Activated naive CD4-positive, alpha-beta T cell treated with Interleukin-2 at 50 U/mL for 16 hours (primary cell): ENCODE measurements at places on chromosomes 3 and 15.

GRCh38 chr15:95458721-95459120 lies 871.8 kb upstream of the NR2F2 start:
- DNase-seq: no peak

DNA sequence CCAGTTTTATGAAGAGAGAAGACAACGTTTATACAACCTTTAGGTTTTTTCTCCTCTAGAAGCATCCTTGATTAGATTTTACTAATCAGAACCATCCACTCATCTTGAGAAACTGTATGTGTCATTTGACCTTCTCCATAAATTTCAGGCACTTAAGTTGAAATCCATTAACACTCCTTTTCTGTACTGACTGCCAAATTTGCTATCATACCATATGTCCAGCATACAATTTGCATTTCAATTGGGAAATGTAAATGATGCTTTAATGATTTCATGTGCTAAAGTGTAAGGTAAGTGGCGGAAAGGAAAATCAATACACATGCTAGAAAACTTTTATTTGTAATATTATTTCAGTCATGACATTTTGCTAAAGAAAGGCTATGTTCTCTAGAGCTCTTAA lies 731.6 kb downstream of the GBE1 start:
- DNase-seq: no peak

DNA sequence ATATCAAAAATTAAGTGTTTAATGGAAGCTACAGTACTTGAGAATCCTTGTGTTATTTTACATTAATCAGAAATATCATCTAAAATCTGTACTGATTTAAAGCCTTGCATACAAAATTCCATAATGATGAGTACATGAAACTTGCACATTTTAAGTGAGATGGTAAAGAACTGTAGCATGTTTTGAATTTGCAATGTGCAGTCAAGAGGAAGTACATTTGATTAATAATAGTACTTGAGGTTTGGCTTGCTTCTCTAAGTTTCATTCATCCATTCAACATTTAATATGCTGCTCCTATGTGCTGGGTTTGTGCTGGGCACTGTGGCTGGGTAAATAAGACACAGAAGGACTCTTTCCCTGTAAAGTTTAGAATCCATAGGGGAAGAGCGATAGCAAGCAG lies 332.3 kb downstream of the CNTN3 start:
- DNase-seq: no peak

GRCh38 chr3:63739474-63739873 lies 79.6 kb upstream of the C3orf49 start:
- DNase-seq: no peak

DNA sequence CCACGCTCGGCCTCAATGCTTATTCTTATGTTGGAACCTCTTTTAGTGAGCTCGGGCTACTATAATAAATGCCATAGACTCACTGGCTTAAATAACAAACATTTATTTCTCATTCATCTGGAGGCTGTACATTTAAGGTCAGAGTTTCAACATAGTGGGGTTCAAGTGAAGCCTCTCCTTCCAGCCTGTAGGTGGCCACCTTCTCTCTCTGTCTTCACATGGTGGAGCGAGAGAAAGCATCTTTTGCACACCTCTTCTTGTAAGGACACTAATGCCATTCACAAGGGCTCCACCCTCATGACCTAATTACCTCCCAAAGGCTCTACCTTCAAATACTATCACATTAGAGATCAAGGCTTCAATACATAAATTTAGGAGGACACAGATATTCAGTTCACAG lies 520.3 kb upstream of the EPHA6 start:
- no peak for DNase-seq

DNA sequence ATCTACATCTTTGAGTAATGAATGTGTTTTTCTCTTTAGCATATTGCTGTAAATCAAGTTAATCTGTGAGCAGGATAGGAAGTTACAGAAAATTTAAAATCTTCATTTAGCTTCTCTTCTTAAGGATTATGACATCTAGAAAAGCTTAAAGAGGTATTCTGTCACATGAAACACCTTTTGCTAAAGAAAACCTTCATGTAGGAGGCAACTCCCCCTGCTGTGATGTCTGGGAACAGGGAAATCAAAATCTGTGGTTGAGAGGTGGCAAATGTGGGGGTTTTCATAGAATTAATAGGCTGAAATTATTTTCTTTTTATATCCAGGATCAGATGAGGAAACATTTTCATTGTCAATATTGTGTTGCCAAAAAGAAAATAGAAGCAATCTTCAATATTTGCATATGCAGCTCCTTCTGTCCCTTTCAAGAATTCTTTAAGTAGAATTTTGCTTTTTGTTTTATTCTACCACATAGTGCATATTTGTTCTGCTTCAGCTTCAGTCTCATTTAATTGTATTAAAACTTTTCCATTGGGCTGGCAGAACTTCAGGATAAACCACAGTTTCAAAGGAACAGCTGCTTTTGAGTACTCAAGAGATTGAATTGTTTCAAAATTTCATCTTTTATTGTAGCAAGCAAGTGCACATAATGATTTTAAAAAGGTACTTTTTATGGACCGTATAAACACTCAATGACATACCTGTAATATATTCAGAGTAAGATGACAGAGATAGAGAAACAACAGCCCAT lies 128.4 kb downstream of the RAP2B start:
- DNase-seq: no peak

DNA sequence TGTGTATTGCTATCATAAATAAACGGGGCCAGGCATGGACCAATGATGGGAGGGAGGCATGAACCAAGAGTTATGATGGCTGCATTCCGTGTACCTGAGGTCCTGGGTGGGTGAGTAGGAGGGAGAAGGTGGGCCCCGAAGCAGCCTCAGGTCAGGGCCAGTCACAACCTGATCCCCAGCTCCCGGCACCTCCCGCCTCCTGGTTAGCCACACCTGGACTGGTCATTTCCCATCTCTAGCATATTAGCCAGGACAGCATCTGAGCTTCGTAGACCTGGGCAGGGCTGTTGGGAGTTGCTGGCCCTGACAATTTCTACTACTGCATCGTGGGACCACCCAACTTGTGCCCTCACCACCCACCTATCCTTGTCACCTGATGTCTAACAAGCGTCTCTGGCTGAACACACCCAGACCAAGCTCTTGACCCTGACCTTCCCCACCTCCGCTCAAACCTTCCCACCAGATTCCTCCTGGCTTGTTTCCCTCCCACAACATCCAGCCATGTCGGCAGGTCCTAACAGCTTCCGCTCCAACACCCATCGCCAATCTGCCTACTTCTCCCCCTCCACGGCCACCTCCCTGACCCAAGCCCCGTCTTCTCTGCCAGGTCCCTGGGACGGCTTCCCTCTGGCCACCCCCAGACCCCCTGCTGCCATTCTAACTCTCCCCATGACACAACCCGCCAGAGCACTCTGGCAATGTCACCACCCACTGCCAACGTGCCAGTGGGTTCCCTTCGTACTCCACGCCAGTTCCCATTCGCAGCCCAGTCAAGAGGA lies 133.8 kb upstream of the IQSEC1 start:
- DNase-seq: no peak

GRCh38 chr3:77298417-77298816 lies 258.5 kb downstream of the ROBO2 start:
- DNase-seq: no peak

- no peak for DNase-seq
Observed at GRCh38 chr3:85342915-85343314, 384.1 kb downstream of the CADM2 start.

GRCh38 chr3:125142940-125143339 lies 69.6 kb downstream of the SLC12A8 start:
- no peak for DNase-seq

DNA sequence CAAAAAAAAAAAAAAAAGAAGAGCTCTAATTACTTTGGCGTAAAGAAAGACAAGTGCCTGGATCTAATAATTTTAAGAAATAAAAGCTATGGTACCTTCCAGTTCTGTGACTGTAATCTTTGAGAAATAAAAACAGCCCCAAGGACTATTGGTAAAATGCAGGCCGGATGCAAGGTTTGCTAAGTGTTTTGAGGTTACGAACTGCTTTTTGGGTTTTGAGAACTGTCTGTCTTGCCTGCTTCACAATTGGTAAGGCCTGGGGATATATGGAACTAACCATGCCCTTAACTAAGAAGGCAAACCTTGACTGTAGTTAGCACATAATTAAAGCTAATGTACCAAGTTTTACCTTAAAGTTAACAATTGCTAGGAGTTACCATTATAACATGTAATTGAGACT lies 388.4 kb upstream of the CBLB start:
- DNase-seq: no peak

DNA sequence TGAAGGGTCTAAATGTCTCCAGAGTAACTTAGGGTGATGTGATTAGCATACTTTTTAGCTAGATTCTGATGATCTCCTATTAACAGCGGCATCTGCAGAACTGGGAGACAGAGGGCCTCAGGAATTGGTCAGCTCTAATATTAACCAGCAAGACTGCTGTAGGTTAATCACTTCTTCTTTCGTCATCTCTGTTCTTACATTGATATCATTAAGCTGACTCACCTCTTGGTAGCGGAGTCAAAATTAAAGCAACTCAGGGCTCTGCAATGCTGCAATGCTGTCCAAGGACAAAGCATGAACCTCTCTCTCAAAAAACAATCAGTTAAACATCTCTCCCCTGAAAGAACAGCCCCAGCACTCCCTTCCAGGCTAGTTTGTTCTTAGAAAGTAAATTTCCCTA lies 57.5 kb upstream of the TRA2B start:
- no peak for DNase-seq

DNA sequence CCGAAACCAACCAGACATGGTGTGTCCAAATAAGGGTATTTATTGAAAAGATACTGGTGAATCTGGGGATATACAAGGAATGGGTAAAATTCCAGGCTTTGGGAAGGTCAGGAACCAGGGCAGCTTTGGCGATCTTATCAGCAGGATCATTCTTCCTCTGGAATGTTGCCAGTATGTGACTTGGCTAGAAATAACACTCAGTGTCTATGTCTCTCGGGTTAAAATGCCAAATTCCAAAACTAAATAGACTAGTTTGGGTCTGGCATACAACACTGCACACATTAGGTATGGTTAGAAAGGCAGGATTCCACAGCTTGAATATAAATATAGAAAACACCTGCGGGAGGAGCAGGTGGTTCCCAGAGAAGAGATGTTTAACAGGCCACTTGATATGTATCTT lies 220.2 kb upstream of the CD96 start:
- no peak for DNase-seq

GRCh38 chr3:46228260-46229242 lies 13.7 kb upstream of the CCR3 start:
- no peak for DNase-seq

DNA sequence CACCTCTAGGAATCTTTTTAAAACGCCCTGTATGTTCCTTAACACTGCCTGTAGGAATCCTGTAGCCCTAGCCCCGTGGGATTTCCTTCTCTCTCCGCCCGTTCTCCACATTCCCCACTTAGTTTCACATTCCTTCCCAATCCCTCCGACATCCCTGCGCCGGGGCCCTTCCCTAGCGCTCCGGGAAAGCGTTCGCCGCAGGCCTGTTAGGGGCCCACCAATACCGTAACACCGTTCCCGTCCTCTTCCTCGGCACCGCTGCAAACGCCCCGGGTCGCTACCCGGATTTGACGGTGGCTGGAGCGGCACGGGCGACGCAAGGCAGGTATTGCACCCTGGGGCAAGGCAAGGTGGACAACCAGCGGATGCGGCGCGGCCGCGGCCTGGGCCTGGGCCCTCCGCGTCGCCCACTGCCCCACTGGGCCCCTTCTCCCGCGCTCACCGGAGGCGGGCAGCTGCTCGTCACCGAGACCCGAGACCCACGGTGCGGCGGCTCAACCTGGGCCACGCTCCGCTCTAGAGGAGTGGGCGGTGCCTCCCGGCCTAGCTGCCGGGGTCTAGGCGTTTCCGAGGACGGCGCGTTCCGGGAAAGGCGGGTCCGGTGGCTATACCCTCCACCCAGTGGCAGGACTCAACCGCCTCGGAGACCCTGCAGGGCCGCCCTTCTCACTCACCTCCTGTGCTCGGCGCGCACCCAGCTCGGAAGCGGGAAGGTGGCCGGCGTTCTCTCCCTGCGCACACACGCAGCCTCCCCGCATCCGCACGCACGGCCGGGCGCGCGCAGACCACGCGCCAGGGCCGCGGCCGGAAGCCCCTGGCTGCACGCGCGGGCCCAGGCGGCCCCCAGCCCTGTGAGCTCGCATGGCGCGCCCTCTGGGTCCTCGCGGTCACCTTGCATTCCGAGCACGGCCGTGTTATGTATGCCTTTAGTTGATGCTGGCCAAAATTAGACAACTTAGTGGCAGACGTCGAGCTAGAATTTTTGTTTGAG lies at the start of gene B3GALNT1:
B3GALNT1 (minus strand) TSS at position 789 of the 991 bp plus-strand sequence. CDS start 18,595 bp downstream, outside the sequence.
- peak; percentile 6 for DNase-seq

- DNase-seq: no peak
Observed at GRCh38 chr15:70522323-70522966, 240.9 kb downstream of the UACA start.

DNA sequence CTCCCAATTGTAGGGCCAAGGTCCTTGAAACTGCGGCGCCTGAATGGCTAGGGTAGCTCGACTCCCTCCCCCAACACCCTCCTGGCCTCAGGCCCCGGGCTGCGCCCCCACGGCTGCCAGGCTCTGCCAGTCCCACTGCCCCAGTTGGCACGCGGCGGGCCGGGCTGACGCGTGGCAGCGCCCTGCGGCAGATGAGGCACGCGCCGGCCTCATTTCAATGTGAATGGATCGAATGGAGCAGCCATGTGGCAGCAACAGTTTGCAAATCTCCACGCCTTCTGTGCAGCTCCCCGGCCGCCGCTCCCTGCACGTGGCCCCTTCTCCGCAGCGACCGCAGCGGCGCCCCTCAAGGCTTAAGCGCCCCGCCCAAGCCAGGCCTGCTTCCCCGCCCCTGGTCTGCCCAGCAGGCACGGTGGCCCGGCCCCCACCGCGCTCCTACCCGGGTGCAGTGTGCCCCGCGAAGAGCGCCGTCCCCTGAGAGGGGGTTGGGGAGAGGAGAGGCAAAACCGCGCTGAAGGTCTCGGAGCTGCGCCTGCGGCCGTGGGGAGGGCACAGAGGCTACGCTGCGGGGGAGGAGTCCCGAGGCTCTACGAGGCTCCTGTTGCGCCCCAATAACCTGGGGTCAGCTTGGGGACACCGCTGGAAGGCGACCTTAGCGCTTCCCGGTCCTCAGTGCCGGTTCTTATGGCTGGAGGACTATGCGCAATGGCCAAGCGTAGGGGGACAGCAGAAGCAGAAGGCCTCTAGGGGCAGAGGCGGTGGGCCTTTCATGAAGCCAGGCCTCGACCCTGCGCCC lies 3.1 kb upstream of the DLL4 start:
- peak; percentile 22 for DNase-seq

DNA sequence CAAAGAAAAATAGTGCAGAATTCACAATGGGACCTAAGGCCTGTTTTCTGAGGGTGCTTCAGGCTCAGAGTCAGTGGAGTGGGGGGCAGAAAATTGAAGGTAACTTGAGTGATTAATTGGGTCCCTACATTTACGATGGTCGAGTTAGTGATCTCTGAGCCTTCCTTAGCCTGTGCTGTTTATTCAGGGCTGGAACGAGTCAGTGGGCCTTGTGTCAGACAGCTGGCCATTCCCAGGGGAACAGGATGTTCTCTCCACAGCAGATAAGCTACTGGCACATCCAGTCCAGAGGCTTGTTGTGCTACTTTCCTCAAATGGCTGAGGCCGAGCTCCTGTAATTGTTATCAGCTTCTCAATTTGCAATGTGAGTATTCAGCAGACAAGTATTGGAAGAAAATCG lies 29.2 kb upstream of the CNTN3 start:
- DNase-seq: no peak

GRCh38 chr3:124131580-124131979 lies 139.7 kb upstream of the ROPN1 start:
- no peak for DNase-seq
